Renal pelvis (tissue), 12 donors: ENCODE measurements at places on chromosomes 3 and 15. TPM values are rescaled to one million over a fixed set of nuclear protein-coding genes. Genes with fewer than 3 reads are reported as not detected.

DNA sequence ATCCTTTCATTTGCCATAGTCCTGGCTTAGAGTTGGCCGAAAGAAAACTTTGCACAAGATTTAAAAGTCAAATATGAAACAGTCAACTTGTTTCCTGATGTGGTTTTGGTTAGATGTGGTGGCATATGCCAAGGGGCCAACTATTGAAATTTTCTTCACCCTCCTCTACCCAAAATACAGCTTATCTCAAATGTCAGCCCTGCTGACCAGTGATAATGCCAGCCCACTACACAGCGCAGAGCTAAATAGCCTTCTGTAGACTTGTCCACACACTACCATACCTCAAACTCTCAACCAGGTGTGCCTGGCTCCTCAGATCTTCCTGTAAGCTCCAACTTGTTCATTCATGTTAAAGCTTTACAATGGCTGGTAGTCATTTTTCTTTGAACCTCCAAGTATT, 368.5 kb upstream of the STAC start:
- no peak for DNase-seq

- no peak for DNase-seq
Measured at GRCh38 chr3:6147883-6148282, 713.0 kb upstream of the GRM7 start.

- DNase-seq, result no peak
Measured at GRCh38 chr3:151265866-151266265, 12.5 kb downstream of the P2RY14 start.

The GOLGB1 gene
- polyA plus RNA-seq, result 81.9 TPM

DNA sequence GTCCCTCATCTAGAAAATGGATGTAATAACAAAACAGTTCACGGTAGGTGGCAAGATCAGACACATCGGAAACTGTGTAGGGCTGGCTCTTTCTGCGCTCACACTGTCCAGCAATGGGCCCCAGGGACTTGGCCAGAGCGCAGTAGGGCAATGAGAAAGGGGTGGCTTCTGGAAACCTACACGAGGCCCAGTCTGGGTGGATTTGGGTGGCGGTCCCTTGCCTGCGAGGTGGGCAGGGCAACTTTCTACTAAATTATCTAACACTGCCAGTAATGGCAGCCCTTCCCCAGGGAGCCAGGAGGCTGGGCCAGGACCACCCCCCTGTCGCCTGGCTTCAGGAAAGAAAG, 2.1 kb upstream of the TNK2 start:
- DNase-seq, result no peak

The PPM1L gene
- 6.9 TPM for polyA plus RNA-seq

- no peak for DNase-seq
Measured at GRCh38 chr15:64134345-64134829, 17.1 kb upstream of the SNX22 start.

The PLA2G4F gene
- polyA plus RNA-seq, result 37.4 TPM

The IMPG2 gene
- 0.66 TPM for polyA plus RNA-seq

DNA sequence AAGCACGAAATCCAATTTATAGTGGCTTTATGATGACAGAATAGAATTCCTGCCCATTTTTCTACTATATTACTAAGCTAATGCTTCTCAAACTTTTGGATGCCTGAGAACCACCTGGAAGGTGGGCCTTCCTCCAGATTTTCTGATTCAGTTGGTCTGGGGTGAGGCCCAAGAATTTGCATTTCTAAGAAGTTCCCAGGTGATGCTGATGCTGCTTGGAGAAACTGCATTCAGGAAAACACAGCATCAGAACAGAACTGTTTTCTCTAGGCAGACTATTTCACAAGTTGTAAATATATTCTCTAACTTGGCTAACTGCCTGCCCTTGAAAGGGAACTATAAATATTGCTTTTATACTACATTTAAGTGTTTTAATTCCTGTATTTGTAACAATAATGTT, 644.9 kb upstream of the DPPA4 start:
- peak; percentile 17 for DNase-seq
